ENCODE measurements at places on chromosomes 4 and X.

DNA sequence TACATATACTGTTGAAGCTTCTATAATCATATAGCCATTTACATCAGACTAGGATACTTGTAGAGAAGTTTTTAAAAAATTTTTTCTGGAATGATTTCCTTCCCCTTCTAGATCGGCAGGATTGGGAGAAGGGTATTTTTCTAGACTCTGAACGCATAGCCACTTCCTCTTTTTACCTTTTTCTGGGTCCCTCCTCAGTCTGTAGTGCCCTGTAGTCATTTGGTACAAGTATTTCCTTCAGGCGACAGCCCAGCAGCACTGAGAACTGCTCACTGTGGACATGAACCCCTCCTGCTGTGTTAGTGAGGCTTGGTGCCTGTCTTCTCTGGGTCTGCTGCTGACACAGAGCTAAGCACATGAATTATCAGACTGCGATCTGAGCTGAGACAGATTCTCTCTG is 255.4 kb downstream of the ARHGAP10 start:
- no peak for DNase-seq

DNA sequence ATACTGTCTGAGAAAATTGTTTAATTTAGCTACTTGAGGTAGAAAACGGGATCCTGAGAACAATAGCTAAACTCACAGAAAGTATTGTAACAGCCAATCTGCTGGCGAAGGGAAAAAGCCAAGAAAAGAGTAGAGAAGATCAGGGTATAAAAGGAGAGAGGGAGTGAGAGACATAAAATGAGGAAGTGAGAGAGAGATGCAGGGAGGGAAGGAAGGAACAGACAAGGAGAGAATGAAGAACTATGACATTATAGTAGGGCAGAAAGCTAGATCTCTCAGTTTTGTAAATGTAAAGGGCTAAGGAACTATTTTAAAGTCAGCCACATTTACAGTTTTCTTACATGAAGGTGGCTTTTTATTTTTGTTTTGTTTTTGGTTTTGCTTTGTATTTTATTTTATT is 1.6 kb upstream of the GIMD1 start:
- no peak for DNase-seq

DNA sequence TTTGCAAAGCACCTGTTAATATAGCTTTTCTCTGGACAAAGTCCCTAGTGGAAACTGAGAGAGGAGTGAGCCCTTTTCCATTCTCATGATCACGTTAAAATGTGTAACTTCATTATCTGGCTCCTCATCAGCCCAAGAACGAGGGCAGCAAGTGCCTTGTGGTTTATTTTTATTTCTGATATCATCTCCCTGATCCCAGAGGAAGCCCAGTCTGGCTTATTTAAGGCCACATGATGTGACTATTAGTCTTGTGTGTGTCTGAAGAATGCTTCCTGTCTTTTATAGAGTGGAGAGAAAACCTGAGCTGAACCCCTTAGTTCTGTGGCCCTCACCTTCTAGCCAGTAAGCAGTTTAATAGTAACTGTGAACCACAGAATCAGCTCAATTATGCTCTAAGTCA is 67.2 kb downstream of the LHFPL1 start:
- no peak for DNase-seq

- DNase-seq = no peak
These were observed 6.4 kb downstream of the ZFP92 start for GRCh38 chrX:153417637-153418036.

DNA sequence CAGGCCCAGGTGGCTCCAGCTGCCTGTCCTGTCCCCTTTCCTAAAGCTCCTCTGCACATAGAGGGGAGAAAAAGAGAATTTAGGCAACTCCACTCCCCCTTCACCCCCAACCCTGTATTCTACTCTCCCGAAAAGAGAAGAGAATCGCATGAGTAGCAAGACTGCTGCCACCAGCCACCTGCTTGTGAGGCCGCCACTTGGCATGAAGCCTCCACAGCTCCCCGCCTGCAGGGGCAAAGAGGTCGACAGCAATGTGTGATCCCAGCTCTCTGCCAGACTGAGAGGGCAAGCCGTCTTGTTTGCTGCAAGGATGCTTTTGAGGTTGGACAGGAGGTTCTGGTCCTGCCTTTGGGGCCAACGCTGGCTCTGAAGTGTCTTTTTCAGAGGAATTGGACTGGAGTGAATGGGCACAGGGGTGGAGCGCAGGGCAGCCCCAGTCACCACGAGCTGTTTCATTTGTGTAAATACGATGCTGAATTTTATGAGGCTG is 77.1 kb downstream of the STARD8 start:
- no peak for DNase-seq

GRCh38 chr4:47692691-47693090 is 145.2 kb downstream of the CORIN start:
- no peak for DNase-seq

DNA sequence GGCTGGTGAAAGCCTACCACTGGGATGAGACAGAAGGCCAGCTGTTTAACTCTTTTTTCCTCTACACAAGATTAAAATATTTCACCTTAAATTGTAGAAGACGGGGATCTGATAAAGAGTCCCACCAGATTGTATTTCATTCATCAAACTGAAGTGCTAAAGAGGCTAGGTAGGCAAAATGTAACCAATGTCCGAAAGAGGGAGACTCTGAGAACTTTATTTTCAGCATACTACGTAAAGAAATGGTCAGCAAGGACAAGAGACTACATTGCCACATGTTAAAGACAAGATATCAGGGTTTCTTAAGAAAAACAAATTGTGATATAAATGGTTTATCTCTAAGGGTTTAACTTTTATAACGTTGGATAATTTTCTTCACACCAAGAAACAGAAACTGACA is 71.6 kb upstream of the INPP4B start:
- no peak for DNase-seq

- DNase-seq = no peak
These were observed 14.5 kb upstream of the DACH2 start for GRCh38 chrX:86133761-86134160.

- DNase-seq = no peak
These were observed 208.1 kb downstream of the ANKRD50 start for GRCh38 chr4:124504431-124504830.

- no peak for DNase-seq
These were observed 721.0 kb upstream of the NDST4 start for GRCh38 chr4:115834441-115834840.

- no peak for DNase-seq
These were observed 29.5 kb downstream of the TMEM131L start for GRCh38 chr4:153495480-153496193.

DNA sequence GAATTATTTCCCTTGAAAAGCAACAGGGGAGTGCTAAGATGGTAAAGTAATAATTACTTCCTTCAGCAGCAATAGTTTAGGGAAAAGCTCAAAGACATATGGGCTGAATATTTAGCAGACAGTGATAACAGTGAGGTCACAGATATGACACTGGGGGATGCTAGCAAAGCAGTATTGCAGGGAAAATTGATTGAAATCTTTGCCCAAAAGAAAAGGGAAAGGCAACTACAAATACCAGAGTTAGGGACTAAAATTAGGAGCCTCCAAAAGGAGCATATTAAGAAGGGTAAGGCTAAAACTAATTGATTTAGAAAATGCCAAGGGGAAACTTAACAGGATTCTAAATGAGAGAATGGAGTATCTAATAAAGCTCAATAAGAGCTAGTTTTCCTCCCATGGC is 1191.3 kb upstream of the TENM3 start:
- no peak for DNase-seq

DNA sequence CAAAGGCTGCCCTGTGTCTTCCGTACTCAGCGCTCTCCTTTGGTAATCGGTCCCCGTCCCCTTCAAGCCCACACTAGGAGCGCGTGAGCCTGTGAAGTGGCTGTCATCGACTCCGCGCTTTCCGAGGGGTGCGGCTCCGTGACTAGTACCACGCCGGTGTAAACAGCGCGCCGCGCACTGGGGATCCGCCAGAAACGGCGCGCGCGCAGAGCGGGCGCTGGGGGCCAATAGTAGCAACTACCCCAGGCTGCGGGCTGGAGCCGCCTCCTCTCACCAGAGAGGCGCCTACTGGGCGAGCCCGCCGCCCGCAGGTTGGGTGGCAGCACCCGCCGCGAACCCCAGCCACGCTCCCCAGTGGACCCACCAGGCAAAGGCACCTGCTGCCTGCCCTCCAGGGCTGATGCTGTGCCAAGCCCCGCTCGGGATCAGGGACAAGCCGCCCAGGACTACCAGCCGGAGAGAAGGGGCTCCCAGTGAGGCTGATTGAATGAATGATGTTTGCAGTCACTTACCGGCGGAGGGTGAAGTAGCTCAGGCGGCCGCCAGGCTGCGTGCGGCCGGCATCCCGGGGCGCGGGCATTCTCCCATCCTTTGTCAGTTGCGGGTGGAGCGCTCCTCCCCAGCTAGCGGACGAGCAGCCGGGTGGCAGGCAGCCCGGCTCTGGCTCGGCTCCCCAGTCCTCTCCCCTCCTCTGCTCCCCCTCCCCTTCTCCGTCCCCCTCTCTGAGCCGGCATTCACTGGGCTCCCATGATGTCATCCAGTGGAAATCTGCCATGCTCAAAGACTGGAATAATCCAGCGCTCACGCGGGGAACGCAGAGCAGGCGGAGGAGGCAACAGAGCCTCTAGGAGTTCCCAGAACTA is 370.3 kb upstream of the SMIM31 start:
- DNase-seq = no peak

DNA sequence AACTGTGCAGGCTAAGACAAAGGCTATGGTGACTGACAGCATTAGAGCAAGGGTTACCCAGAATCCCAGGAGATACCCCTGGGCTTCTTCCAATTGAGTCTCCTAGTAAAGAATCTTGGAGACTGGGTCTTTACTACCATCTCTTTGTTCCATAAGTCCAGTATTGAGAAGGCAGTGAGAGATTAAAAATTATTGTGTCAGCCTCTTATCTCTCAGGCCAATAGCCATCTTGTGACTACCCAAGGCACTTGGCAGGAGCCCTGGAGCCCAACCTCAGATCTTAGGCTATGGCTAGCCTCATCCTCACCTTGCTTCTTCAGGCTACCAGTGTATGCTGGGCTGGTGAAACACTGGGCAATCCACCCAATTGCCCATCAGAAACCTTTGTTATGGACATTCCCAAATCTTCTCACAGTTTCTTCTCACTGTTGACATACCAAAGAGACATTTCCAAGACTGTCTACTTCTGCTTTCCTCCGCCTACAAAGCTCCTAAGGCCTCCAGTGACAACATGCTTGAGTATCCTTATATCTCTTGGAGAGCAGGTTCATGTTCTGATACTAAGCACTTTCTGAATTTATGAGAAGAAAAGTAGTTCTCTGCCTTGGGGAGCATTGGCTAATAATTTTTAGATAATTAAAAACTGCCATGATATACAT is 76.3 kb upstream of the STIM2 start:
- no peak for DNase-seq

- no peak for DNase-seq
These were observed 119.0 kb upstream of the MYOZ2 start for GRCh38 chr4:119016636-119017035.

GRCh38 chrX:1903236-1903935 is 288.5 kb downstream of the ASMT start:
- no peak for DNase-seq

- DNase-seq = no peak
These were observed 101.1 kb downstream of the AREG start for GRCh38 chr4:74546057-74546456.

DNA sequence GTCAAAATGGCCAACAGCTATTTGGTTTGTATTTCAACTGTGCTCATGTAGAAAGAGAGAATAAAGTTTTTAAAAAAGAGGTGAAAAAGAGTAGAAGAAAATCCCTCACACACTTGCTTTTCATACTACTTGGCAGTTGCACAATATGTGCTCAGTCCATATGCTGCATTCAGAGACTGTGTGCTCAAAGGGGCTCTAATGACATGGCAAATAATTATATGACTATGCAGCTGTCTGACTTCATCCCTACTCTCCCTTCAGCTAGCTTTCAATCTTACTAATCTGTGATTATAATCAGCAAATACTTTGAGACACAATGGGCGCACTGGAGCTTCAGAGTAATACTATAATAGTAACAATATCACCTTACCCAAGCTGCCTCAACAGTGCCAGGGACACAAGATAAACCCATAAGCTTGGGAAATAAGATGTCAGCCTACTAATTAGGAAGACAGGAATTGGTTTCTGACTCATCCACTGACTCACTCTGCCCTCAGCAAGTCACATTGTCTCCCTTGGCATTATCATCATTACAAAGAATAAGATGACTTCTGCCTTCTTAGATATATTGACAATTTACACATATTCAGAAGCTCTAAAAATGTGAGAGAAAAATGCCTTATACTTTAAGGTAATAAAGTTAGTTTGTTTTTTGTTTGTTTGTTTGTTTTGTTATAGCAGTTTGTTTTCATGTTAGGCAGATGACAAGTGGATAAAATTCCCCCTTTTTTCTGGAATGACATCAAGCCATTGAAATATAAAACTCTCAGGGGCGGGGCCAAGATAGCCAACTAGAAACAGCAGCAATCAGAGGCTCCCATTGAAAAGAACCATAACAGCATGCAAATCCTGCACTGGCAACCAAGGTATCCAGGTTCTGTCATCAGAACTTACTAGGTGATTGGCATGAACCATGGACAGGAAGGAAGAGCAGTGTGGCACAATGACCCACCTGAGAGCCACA is 311.6 kb downstream of the FAM133A start:
- no peak for DNase-seq

GRCh38 chrX:7261672-7262332 is 113.8 kb upstream of the PUDP start:
- no peak for DNase-seq

DNA sequence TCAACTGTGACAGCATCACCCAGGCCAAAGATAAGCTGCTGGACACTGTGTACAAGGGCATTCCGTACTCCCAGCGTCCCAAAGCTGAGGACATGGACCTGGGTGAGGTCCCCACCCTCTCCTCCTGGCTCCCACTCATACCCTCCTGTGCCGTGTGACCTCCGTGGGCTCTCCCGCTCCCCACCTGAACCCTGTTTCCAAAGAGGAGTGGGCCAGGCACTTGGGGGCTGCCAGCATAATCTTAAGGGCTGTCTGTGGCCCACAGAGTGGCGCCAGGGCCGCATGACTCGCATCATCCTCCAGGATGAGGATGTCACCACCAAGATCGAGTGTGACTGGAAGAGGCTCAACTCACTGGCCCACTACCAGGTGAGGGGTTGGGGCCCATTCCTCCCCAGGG is 10.0 kb downstream of the LAGE3 start:
- no peak for DNase-seq

DNA sequence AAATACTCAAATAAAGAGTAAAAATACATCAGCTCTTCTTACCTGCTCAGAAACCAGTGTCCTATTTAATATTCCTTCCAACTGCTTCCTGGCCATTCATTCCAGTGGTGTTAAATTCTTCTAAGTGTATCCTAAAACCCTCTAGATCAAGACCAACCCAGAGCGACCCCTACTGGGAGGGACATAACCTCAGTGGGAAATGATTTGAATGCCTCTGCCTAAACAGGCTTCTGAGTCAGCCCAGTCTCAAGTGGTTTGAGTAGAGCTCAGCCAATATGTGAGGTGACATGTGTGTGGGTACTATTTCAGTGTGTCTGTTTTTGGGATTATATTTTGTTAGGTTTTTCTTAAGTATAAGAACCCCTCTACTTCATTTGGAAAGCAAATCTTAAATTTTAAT is 133.6 kb upstream of the ARHGEF9 start:
- no peak for DNase-seq

GRCh38 chr4:115687052-115687755 is 573.8 kb upstream of the NDST4 start:
- DNase-seq = no peak

- no peak for DNase-seq
These were observed 16.6 kb downstream of the DCK start for GRCh38 chr4:71009890-71010588.
